ENCODE measurements at places on chromosomes 7 and 10.

DNA sequence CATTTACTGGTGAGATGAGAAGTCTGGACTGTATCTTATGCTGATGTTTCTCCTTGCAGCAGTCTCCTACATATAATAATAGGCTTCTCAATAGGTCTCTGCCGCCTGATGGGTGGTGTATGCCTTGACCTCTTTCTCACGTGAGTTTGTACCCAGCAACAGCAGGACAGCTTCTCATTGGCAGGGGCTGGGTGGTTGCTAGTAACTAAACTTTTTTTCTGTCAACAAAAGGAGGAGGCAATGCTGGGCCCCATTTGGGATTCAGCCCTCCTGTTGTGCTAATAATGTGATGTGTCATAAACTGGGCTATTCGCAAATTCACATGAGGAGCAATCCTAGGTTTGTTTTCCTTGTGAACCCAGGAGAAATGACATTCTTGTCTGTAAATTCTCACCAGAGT, 533.6 kb downstream of the GATA3 start:
- no peak for DNase-seq

DNA sequence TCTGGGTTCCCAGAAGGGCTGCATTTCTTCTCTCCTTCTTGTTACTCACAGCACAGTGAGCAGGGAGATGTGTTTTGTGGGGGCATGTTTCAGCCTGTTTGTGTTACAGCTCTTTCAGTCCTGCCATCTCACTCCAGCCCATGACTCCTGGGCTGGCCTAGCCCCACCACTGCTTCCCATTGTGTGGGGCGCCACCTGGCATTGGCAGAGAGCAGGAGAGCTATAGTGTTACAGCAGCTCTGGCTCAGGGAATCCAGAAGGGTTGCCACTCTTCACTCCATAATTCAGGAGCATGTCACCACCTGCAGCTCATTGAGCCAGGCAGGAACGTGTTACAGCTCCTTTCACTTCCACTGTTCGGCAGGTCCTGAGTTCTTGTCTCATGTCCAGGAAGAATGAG, 30.0 kb downstream of the CLDN12 start:
- DNase-seq = no peak

GRCh38 chr10:72259491-72260238, 14.1 kb upstream of the DDIT4 start:
- DNase-seq = no peak

DNA sequence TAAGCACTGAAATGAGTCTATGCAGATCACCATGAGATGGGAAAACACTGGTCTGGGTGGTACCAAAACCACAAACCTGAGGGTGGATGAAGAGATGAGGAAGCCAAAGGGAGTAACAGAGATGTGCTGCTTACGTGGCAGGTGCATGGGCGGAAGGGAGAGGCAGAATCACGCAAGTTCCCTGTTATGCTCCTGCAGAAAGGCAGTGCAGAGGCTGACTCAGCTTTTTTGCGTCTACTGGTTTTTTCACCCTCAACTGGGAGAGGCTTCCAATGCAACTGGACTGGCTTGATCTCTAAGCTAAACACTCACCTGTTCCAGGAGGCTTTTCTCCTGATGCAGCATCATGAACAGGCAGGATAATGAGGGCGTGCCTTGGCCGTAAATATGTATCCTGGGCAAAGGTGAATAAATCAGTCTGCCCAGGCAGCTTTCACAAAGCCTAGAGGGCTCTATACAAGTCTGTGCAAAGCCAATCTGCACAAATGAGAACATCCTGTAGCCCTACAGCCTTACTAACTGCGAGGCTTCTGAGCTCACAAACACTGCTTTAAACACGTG, 95.4 kb upstream of the AFAP1L2 start:
- no peak for DNase-seq

DNA sequence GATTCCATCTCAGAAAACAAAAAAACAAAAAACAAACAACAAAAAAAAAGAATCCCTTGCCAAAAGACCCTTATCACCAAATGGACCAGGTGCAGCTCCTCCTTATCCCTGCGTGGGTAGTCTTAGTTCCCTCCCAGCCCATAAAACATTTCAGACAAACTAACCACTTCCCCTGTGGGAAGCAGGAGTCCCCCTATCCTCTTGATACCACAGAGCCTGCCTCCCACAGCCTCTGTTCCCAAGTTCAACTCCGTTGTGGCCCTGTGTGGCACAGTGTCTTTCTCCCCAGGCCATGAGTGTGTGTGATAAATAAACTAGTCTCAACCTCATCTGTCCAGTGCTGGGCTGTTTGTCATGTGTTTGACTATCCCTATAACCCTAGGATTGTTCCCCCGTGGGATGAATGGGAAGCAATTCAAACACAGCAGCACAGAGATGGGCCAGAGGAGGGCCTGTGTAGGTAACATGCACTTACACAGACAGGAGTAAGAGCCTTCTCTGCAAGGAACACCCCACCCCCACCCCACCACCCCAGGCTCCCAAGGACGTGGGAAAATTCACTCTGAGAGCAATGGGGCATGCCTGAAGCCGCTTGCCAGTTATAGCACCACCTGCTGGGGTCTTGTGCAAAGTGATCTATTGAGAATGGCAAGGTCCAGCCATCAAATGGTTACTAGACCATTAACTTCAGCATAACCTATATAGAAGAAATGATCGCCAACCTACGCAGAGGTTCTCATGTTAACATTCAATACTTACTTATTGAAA, 147.1 kb upstream of the GHITM start:
- peak; percentile 3 for DNase-seq

DNA sequence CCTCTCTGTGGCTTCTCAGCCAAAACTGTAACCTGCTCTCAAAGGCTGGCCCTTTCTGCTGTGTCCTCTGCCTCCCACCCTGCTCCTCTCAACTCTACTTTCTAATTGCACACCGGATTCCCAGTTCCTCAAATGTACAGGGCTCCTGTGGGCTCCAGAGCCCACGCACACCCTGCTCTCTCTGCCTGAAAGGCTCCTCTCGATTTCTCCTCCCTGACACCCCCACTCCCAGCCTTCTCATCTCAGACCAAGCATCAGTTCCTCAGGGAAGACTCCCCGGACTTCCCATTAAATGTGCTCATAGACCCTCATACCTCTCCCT, 111.7 kb upstream of the STEAP1B start:
- no peak for DNase-seq

- no peak for DNase-seq
These were observed 45.4 kb downstream of the ST7 start for GRCh38 chr7:116998567-116999175.

GRCh38 chr7:127807340-127807739, 155.3 kb downstream of the SND1 start:
- DNase-seq = no peak

DNA sequence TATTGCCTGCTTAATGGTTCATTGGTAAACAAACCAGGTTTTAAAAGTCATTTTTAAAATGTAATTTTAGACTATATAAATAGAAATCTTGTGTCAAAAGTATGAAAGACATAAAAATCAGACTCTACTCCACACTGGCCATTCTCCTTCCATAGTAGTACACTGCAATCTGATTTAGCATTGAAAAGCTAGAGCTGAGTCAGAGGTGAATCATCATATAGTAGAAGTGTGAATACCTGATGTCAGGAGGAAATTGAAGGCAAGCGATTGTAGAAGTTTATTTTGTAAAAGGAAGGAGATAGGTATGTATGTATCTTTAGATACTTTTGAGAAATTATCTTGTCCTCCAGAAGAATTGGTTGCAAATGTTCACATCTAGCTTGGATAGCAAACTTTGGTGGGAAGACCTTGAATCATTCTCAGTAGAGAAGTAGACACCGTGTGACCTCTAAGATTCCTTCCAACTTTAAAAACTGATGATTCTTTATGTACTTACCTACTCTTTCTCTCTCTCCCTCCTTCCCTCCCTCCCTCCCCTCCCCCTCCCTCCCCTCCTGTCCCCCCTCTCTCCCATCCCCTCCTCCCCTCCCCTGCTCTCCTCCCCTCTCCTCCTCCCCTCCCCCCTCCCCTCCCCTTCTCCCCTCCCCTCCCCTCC, 88.1 kb downstream of the BTAF1 start:
- DNase-seq = no peak

DNA sequence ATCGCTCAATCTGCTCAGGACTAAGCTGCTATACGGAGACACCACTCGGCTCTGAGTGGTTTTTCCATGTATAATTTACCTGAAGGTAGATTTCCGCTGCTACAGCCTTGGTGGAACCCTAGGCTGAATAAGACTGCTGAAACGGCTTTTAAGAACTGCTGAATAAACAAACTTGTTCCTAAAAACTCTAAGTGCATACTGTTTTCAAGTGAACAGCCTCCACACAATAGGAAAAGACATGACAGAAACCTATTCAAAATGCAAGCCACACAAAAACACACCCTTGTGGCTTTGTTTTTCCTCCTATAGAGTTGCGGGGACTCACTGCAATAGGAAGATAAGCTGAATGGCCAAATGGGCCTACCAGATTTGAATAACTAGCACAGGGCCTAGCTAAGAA, 117.2 kb downstream of the UBE2H start:
- DNase-seq = no peak

- DNase-seq = no peak
These were observed 9.5 kb upstream of the AP5Z1 start for GRCh38 chr7:4765776-4766490.

DNA sequence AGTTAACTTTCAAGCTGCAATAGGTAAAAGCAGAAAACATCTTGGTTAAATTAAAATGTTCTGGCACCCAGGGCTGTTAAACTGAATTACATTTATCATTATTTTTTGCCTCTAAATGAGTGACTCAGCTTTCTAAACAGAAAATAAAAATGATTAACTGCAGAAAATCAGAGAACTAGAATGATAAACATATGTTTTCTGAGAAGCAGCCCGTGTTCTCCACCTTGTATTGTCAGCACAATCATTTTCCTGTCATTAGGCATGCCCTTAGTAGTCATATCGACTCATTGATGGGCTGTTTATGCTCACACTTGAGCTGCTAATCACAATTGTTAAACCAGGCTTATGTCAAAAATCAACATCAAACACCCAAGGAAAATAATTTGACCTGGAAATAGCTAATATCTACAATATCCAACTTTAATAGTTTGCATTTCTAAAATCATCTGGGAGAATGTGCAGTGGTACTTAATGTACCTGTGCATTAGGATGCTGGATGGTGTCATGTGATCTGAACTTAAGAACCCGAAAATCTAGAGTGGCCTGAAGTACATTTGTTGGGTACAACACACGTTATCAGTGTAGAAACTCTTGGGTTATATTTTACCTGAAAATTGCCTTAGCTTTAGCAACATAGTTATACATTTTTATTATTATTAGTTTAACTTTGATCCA, 2.3 kb downstream of the MDFIC start:
- DNase-seq = no peak

- DNase-seq = peak; percentile 79
These were observed 13.4 kb downstream of the SHH start for GRCh38 chr7:155798673-155799439.

GRCh38 chr7:26102176-26102575, 49.8 kb upstream of the NFE2L3 start:
- no peak for DNase-seq
